Caudate nucleus (tissue), 63 donors: ENCODE measurements at places on chromosomes 1 and 21.

DNA sequence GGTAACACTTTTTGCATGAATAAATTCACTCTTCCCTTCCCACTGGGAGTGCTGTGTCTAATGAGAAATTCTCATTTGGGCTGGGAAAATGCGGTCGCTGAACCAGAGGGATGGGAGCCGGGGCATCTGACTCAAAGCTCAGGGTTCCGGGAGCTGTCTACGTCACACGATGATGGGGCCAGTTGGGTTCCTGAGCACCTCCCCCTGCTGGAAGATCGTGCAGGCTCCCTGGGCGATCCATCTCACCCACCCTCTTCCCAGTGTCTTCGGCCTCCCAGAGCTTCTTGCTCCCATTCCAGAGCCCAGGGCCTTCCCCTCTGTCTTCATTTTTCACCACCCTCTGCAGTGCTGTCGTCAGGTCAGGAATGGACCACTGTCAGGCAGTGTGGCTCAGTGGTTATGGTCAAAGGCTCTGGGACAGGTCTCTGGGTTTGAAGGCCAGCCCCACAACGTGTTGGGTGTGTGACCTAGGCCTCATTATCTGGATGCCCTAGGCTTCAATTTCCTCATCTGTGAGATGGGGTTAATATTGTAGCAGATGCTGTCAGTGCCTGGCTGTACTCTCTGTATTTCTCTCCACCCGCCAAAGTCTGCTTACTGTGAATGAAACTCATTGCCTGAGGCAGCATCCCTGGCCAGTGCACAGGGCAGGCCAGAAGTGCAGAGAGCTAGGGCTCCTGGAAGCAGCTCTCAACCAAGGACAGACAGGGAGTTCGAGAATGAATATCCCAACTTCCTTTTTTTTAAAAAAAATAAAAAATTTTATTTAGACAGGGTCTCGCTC, 31.8 kb downstream of the IGSF21 start:
- DNase-seq, result no peak

GRCh38 chr21:42527489-42528158, 14.0 kb downstream of the SLC37A1 start:
- no peak for DNase-seq

GRCh38 chr1:81340239-81340638, 460.5 kb upstream of the ADGRL2 start:
- DNase-seq, result no peak

DNA sequence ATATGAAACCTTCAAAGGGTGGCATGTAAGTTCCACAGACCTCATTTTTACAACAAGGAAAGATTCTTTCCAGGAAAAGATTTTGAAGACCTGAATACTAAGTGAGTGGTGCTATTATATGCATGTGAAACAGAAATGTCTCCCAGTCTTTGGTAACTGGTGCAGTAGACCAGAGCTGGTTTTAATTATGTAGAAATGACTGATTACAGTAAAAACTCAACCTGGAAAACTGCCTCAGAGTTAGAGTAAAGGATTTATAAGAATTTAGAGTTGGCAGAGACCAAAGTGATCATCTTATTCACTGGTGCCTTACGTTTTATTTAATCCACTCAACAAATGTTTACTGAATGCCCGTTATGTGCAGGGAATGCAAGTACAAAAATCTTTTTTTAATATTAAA, 30.2 kb upstream of the LRRC8D start:
- DNase-seq, result no peak

DNA sequence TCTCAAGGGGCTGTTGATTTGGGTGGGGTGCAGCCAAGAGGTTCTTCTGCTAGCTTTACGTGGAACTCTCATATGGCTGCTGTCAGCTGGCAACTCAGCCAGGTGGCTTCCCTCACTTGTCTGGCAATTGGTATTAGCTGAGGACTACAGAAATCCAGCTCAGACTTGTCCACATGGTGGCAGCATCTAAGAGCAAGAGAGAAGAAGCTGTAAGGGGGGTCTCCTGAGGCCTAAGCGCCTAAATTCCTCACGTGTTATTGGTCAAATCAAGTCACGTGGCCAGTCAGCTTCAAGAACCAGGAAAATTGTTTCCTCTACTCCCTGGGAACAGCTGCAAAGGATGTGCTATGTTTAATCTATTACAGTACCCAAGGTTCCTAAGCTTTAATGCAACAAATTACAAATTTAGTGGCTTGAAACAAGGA, 4.2 kb upstream of the DYRK3 start:
- peak; percentile 2 for DNase-seq

- no peak for DNase-seq
These were observed 1.2 kb upstream of the MOB3C start for GRCh38 chr1:46617833-46618232.

DNA sequence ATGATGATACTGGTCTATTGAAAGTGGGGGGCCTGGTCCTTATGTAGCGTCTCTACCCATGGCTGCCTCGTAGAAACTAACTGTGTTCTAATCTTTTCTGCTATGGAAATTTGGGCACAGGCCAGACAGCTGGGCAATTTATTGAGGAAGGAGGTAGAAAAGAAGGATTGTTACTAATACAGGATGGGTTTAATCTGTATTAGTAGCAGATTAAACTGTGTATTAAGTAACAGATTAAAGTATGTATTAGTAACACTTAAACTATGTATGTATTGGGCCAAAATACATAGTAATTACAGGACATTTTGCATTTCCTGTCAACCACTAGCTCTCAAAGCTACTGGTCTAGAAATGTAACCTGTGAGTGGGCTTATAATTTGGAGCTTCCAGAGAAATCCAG, 142.0 kb downstream of the MAST2 start:
- no peak for DNase-seq

DNA sequence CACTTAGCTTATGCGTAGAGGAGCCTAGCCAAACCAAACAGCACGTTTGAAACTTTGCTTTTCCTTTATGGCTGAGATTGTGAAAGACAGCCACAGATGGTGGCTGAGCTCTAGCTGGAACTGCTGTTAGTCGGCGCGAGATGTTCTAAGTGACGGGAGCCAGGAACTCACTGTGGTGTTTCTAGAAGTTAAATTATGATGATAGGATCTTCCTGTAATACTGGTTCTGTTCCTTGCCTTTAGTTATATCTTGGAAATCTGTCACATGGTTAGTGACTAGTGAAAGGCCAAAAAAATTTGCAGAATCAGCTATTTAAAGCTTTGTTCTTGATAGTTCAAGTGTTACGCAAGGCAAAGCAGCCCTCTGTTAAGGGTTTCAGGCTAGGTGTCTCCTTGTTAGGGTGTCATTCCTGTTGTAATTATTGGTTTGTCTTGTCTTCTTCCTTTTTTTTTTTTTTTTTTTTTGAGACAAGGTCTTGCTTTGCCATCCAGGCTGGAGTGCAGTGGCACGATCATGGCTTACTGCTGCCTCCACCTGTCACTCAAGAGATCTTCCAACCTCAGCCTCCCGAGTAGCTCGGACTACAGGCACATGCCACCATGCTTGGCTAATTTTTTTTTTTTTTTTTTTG, 22.6 kb downstream of the AK4 start:
- no peak for DNase-seq
